T-helper 22 cell (primary cell): ENCODE measurements at places on chromosomes 12 and 14.

GRCh38 chr12:14774906-14775635, 28.2 kb downstream of the WBP11 start:
- no peak for DNase-seq

DNA sequence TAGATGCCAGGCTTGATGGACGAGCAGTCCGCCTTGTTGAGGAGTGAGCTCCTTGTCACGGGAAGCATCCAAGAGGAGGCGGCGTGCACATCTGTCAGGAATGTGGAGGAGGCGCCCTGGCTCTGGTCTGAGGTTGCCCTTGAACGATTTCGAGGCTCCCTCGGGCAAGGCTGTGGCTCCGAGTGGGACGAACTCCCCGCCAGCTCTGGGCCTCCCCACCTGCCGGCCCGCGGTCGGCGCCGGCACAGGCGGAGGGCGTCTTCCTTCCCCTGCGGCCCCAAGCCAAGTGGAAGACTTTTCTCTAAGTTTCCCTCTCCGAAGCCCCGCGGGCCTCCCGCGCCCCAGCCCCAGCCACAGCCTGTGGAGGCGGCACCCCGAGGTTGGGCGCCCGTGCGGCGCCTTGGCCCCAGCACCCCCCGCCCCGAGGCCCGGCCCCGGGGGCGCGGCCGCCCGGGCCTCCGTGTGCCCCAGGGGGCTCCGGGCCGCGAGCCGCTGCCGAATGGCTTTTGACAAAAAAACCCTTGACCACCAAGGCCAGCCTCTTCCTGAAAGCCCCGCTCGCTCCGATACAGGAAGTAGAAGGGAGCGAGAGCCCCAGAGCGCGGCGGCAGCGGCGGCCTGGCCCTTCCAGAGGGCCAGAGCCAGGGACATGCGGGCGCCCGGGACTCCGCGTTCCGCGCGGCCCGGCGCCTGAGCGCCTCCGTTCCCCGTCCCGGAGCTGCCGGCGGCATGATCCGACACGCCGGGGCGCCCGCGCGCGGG, at the start of gene RIN3:
TSS of gene RIN3 (plus strand) at position 578 of the 762 bp plus-strand sequence. CDS start at position 730, 152 bp downstream.
- no peak for DNase-seq

DNA sequence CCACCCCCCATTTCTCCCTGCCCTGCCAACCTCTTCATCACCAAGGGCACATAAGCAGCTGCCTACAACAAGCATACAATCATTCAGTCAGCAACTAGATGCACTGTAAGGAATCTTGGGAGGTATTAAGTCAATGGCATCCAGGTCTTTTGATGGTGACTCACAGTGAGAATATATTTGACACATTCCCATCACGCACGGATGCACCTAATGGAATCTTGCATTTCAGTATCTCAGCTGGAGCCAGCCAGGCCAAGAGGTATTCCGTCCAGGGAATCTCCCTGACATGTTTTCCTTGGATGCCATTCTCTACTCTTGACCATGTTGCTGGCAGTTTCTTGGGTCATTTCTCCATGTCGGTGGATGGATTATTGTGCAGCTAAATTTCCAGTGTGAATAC, 73.9 kb upstream of the CAPRIN2 start:
- no peak for DNase-seq

GRCh38 chr12:124732275-124733075, 131.2 kb downstream of the SCARB1 start:
- no peak for DNase-seq

DNA sequence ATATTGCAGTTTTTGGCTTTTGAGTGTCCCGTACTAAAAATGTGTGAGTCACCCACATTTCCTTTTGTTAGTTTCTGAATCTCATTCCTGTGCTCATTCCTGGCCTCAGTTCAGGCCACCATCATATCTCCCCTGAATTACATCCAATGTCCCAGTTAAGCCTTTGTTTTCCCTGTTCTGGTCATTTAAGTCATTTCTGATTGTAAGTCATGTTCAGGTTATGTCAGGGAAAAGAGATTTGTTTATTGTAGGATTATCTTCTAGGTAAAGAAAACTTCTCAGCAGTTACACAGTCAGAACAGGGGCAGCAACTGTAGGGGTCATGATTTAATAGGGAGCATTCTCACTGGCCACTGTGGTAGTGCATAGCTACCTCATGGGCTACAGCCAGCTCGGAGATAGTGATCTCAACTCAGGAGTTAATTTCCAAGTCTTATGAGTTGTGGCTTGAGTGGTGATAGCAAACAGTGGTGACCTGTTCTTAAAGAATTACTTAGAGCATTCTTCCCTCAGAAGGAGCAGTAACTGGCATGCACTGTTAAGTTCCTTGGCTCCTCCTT, 6.7 kb downstream of the DDX47 start:
- no peak for DNase-seq

- no peak for DNase-seq
Observed at GRCh38 chr12:92365836-92366235, 220.2 kb upstream of the BTG1 start.

- peak; percentile 12 for DNase-seq
Observed at GRCh38 chr12:132218915-132219314, 74.7 kb downstream of the NOC4L start.

GRCh38 chr12:109113661-109114321, 2.6 kb upstream of the ACACB start:
- DNase-seq: no peak

DNA sequence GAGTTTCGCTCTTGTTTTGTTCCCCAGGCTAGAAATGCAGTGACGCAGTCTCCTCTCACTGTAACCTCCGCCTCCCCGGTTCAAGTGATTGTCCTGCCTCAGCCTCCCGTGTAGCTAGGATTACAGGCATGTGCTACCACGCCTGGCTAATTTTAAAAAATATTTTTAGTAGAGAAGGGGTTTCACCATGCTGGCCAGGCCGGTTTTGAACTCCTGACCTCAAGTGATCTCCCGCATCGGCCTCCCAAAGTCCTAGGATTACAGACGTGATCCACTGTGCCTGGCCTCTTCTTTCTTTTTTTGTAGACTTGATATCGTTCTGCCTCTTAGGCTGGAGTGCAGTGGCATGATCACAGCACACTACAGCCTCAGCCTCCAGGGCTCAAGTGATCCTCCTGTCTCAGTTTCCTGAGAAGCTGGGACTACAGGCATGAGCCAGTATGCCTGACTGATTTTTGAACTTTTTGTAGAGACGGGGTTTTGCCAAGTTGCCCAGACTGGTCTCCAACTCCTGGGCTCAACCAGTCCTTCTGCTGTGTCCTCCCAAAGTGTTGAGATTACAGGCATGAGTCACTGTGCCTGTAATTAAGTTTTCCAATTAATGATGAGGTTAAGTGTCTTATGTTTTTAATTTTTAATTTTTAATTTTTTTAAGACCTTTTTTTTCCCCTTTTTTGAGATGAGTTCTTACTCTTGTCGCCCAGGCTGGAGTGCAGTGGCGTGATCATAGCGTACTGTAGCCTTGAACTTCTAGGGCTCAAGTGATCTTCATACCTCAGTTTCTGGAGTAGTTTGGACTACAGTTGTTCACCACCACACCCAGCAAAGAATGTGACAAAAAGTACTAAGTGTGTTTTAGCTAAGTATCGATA, 10.2 kb downstream of the RCOR1 start:
- no peak for DNase-seq

DNA sequence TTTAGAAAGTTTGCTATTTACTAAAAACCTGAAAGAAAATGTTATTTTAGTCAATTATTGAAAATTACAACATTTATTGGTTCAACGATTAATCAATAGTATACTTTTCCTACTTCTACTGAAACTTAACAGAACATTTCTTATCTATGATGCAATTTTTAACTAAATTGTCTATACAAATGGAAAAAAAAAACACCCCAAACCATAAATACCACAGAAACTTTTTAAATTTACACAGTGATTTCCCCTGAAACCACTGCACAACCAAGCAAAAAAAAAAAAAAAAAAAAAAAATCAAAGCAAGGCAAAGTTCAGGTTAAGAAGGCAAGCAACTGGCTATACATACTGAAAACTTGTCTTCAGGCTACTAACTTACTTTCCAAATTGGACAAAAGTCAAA, 71.9 kb upstream of the POC1B start:
- no peak for DNase-seq

- DNase-seq: no peak
Observed at GRCh38 chr12:84421103-84421502, 491.5 kb downstream of the SLC6A15 start.

GRCh38 chr12:22254478-22254877, 80.0 kb downstream of the ST8SIA1 start:
- no peak for DNase-seq

DNA sequence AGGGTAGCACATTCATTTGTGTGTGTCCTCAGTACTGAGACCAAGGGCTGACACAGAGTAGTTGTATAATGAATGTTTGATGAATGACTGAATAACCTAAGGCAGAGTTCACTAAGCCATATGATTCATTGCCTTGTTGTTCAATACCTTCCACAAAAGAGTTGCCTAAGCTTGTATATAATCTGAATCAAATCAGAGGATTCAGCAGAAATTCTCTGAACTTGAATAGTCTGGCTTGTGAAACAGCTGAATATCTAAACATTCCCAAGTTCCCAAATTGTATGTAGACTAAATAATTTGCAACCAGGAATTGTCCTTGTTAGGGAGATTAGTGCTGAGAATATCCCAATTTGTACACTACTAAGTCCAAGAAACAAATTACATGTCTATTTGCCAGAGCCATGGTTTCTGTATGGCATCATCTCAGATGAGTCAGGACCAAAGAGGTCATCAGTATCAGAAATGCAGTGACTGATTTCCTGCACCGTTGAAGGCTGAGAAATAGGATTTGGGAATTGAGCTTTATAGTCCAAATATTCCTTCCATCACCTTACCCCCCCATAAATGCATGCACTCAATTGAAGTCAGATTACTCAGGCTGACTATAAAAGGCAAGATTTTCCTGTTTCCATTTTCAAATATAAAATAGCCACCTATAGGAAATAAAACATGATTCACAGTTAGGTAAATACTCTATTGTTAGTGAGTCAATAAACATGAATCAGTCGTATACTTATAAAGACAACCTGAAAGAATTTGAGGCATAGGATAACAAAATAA, 168.7 kb downstream of the PHLDA1 start:
- no peak for DNase-seq

DNA sequence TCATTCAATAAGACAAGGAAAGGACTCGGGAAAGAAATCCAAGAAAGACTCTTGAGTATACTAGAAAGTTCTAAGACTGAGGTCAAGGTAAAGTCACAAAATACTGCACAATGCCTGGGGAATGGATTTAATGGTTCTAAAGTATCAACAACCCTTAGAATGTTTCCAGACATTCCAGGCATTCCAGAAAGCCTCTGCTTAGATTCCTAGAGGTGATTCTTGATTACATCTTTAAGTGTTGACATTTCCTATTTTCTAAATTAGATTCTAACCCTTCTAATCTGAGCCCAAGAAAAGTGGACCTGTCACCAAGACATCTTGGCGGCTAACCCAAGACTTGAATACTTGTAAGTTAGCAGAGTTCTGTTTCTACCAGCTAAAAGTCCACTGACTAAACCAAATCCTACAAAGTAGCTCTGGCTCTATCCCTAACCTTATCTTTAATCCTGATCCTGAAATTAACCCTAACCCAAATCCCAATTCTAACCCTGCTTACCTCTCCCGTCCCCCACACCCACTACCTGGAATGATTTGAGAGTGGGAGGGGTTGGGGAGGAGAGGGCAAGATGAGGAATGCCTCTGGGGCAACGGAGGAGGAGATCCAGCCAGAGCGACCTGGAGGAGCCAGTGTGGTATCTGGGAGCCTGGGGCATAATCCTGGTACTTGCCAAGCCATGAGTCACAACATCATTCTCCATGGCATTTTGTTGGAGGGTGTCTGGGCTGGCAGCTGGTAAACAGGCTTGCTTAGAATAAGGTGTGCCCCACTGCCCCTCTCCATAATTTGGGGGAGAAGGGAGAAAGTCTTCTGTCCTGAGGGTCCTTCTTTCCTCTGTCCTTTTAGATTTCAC, 93.4 kb upstream of the HOXC13 start:
- DNase-seq: no peak

DNA sequence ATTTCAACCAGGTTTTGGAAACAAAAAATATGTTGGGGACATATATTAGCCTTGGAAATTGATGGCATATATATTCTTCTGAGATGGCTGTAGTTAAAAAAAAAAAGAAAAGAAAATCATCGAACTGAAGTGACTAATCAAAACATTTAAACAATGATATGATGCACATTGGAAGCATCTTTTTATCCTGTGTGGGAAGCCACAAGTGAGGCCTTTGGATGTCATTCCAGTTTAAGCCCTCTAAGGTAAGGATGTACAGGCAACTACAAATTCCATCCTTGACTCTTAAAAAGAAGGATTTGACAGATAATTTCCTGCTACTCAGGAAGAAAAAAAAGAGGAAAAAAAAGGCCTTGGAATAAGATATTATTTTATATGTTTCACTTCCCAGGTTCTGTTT, 9.6 kb upstream of the PTPRB start:
- no peak for DNase-seq

GRCh38 chr14:103801459-103801858, 45.9 kb downstream of the PPP1R13B start:
- no peak for DNase-seq
